ENCODE measurements at places on chromosomes 2 and 18.

- no peak for DNase-seq
These were observed 5.1 kb downstream of the ZNF236 start for GRCh38 chr18:76827205-76828200.

DNA sequence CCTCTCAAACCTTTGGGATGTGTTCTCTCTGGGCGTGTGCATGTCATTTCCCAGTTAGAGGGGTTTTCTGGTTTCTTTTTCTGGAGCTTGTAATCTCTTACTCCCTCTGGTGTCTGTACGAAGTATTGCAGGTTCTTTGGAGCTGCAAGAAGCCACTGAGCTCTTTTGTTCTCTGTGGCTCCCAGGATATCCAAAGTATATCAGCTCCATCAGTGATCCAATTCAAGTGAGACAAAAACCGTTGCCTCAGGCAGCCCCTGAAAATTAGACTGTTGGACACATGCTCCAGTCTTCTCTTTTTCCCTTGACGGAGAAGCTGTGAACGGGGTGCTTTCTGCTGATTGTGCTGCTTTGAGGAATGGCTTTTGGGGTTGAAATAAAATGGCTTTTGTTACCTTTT lies 59.0 kb upstream of the LDLRAD4 start:
- no peak for DNase-seq

DNA sequence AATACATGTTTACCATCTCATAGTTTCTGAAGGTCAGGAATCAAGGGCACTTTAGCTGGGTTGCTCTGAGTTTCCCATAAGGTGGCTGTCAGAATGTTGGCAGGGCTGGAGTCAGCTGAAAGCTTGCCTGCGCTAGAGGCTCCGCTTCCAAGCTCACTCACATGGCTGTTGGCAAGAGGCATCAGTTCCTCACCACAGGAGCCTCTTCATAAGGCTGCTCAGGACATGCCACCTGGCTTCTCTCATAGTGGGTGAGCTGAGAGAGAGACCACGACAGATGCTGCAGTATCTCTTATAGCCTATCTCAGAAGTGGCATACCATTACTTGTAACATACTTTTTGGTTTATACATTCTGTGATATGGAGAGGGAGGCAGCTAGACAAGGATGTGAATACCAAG lies 7.2 kb downstream of the HADHB start:
- DNase-seq = no peak

GRCh38 chr2:189010536-189010935 lies 36.4 kb downstream of the COL3A1 start:
- no peak for DNase-seq

DNA sequence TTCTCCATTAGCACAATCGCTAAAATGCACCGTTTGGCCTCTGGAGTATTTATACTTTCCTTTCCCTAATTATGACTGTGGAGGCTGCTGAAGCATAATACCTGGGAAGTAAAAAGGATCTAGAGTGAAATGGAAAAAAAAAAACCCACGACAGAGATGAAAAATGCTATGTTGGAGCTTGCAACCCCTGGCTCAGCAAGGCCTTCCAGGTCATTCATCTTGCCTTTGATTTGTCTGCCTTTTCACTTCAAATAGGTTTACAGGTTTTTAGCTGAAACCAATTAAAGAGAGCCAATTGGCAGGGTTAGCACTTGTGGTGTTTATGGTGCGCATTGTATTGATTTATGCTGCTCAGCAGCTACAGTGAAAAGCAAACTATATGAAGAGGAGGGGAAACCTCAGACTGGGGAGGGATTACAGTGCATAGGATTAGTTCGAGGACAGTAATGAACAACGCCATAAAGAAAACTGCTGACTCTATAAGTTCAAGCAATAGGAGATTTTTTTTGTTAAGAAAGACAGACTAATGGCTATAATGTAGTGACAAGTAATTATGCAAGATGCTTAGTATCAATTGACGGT lies 347.9 kb downstream of the MEIS1 start:
- DNase-seq = no peak

DNA sequence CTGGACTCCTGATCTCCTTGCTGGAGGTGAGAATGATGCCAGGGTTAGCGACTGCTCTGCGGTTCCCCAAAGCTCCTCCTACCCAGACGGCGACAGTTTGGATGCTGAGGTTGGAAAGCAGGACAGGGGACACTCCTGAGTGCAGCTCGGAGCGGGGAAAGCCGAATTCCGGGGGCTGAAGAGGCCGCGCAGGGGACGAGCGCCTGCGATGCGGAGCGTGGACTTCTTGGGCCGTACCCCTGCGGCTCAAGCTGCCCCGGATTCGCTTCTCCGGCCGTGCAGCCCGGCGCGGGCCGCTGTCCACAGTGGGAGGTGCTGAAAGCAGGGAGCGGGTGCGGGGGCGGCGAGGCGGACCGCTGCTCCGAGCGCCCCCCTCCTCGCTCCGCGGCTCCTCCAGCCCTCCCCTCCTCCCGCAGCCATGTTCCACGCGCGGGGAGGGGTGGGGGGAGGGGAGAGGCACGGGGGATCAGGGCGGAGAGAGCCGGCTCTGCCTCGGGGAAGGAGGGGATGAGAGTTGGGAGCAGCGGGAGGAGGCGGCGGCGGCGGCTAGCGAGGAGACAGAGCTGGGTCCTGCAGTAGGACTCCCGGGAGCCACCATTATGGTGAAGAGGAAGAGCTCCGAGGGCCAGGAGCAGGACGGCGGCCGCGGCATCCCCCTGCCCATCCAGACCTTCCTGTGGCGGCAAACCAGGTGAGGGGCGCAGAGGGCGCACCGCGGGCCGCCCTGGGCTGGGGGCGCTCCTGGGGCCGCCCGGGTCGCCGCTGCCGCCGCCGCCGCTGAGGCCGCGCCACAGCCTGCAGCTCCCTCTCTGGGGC lies at the start of gene UNC80:
TSS of gene UNC80 (plus strand) at position 359 of the 816 bp plus-strand sequence. CDS start at position 600, 241 bp downstream.
- no peak for DNase-seq

DNA sequence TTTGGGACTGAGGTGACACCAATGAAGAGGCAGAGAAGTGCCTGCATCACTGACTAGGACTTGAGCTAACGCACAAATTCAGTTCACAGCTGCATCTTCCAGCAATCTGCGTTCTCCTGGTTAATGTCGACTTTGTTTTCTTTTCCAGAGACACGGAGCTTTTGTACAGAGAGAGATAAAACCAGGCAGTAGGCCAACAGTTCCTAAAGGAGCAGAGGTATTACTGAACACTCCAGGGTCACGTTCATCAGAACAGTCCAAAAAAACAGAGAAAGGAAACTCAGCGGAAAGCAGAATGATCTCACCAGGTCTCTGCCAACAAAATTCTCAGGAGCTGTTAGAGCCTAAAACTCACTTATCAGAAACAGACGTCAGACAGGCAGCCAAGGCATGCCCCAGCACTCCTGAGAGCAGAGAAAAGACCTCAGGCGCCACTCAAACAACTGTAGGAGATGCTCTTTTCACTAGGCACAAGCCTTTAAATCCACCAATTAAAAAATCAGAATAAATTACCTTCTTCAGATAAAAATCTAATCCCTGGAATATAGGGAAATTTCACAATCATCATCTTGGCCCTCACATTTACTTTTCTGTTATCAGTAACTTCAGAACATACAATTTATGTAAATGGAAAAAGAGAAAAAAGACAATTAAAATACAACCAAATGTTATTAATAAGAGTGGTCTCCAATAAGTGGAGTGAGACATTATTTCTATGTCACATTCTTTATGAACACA lies 95.9 kb upstream of the SPTBN1 start:
- no peak for DNase-seq

DNA sequence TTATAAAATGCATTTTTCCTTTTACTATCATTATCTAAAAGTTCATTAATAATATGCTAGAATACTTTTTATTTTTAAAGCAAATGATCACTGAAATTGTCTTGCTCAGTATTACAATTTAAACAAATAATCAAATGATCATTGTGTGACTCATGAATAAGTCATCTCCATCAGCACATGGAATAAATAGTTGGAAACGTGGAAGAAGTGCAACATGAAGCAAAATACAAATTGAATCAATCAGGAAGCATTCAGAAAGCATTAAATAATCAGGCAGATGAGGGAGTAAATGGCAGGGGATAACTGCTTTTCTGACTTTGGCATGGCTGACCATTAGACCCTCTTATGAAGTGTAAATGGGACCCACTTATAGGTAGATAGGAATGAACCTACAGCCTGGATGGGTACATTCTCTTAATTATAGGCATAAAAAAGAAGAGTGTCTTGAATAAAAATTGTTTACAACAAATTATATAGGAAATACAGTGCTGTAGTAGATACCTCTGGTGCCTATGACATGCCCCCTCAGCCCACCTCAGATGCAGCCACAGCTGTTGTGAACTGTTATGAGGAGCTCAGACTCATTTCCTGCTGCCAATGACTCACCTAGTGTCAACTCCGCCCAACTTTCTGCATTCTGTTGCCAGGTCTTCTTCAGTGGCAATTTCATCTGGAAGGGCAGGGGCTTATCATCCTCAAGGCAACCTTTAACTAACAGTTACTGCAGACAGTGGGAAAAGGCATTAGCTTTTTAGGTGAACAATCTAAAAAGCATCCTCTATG lies 936.0 kb downstream of the TRIB2 start:
- no peak for DNase-seq

- no peak for DNase-seq
These were observed 4.4 kb downstream of the POU3F3 start for GRCh38 chr2:104858006-104858978.
